Stimulated activated CD4-positive, alpha-beta T cell treated with anti-CD3 and anti-CD28 coated beads, Interleukin-1b, Interleukin-23, amount 100 ng/mL, for 4 hours (primary cell): ENCODE measurements at places on chromosomes 5 and 9.

DNA sequence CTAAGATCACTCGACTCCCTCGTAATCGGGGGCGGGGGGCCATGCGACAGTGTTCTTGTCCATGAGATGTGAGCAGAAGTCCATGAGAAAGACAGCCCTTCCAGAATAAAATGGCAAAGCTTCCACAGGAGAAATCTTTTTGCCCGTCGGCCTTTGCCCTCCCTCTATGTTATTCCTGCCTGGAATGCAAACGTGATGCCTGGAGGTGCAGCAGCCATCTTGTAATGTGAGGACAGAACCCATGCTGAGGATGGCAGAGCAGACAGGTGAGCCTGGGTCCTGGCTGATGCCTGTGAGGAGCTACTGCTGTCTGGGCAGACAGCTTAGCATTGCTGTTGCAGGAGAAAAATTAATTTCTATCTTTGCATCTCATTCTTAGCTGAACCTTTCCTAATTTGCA is 17.2 kb downstream of the MED10 start:
- no peak for DNase-seq

GRCh38 chr5:59471463-59471862 is 422.1 kb downstream of the PDE4D start:
- no peak for DNase-seq

DNA sequence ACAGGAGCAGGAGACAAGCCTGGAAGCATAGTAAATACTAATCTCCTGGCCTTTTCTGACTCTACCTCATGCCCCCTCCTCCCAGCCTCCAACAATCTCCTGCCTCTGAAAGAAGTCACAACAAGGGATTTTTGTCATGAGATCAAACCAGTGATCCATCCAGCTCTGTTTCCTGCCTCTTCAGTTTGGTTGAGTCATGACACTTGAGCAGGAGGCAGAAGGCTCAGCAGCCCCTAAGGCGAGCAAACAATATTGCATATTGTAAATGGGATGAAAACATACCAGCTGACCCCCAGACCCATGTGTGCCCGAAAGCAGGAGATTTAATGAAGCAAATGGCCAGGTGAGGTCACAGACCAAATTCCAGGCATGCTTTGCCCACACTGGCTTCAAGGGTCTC is 272.8 kb downstream of the GAS1 start:
- DNase-seq, result no peak

DNA sequence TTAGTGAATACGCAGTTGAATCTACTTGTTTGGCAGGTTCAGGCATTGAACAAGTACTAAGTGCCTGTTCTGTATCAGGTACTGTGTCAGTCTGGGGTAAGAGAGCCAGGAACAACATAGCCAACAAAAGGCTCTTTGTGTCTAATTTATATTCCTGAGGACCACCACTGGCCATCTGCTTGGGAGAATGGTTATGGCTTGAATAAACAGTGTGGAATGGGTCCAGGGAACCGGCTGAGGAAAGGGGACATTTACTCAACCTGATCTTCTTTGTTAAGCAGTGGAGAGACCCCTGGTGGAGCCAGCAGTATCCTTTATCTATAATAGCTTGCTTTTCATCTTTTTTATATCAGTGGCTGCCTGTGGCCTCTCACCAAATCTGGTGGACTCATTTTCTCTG is 38.6 kb downstream of the EXOSC2 start:
- no peak for DNase-seq

- DNase-seq, result no peak
These were observed 187.9 kb downstream of the PALM2AKAP2 start for GRCh38 chr9:109967651-109968642.

GRCh38 chr9:129677456-129677855 is 12.0 kb downstream of the PRRX2 start:
- DNase-seq, result no peak

- DNase-seq, result no peak
These were observed 5.4 kb downstream of the GOLM1 start for GRCh38 chr9:86093788-86094555.

DNA sequence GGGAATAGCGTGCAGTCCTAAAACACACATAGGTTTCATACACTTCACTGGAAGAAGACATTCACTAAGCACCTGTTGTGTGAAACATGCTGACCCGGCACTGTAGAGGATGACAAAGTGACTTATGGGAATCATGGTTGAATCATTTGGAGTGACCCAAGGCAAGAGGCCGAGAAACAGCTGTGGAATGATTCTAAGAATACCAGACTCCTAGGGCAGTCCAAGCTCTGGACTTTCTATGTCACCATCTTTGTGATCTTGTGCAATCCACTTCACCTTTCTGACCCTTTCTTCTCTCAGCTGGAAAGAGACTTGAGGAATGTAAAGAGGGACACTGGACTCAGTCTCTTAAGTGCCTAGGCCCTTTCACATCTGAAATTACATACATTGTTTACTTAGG is 13.1 kb downstream of the MSANTD3 start:
- DNase-seq, result no peak

DNA sequence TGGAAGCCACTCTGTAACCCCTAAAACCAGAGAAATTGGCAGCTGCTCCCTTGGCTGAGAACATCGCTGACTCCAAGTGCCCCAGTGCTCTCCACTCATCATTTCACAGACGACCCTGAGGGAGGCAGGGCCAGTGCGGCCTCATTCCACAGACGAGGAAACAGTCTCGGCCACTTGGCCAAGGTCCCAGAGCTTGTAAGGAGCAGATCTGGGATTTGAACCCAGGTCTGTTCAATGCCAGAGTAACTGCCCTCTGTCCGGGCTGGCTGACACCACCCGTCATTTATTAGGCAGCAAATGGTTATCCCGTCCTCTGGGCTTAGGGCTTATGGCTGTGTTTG is 19.9 kb upstream of the IER5L start:
- DNase-seq, result no peak

- DNase-seq, result no peak
These were observed 71.4 kb upstream of the PHYKPL start for GRCh38 chr5:178304016-178304415.

GRCh38 chr5:95327211-95327610 is 42.3 kb upstream of the MCTP1 start:
- no peak for DNase-seq

DNA sequence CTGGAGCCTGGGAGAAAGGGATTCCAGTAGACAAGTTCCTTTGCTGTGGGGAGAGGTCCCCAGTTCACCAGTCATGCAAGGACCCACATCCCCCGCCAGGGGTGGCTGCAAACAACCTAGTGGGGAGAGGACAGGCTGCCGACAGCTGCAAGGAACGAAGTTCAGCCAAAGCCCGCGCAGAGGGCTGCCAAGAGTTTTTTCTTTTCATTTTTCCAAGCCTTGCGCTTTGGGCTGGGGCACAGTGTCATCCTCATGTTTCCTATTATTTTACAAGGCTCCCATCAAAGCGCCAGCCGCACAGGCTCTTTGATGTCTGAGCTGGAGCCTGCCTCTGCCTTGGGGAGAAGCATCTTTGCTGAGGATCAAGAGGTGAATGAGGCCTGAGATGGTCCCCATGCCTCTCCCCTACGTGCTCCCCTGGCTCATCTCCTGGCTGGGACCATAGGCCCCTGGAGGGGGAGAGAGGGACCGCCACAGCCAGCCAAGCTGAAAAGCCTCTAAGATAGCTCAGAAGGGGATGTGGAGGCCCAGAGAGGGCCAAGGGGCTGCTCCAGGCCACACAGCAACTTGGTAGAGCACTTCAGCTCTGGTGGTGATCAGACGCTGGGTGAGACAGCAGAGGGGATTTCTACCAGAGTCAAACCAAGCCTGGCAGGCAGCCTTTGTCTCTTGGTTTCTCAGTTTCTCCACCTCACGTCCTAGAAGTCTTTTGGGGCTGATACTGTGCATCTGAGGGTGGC is 50.4 kb upstream of the SYNPO start:
- no peak for DNase-seq

GRCh38 chr5:158054223-158055110 is 195.5 kb upstream of the CLINT1 start:
- no peak for DNase-seq

- no peak for DNase-seq
These were observed 291.1 kb downstream of the MLLT3 start for GRCh38 chr9:20331095-20331685.

GRCh38 chr5:67187006-67187715 is 9.4 kb downstream of the CD180 start:
- DNase-seq, result no peak

- DNase-seq, result no peak
These were observed 144.2 kb downstream of the MLLT3 start for GRCh38 chr9:20477940-20478620.

GRCh38 chr9:136152931-136153330 is 34.3 kb upstream of the TMEM250 start:
- no peak for DNase-seq

DNA sequence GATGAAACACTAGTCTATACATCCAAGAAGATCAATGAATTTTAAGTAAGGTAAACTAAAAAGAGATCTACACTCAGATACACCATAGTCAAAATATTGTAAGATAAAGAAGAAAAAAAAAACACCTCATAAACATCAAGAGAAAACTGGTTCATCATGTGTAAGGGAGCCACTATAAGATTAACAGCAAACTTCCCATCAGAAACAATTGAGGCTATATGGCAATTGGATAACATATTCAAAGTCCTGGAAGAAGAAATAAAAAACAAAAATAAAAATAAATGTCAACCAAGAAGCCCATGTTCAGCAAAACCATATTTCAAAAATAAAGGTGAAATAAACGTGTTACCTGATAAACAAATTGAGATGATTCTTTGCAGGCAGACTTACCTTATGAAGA is 3.6 kb downstream of the OR13C8 start:
- DNase-seq, result no peak

DNA sequence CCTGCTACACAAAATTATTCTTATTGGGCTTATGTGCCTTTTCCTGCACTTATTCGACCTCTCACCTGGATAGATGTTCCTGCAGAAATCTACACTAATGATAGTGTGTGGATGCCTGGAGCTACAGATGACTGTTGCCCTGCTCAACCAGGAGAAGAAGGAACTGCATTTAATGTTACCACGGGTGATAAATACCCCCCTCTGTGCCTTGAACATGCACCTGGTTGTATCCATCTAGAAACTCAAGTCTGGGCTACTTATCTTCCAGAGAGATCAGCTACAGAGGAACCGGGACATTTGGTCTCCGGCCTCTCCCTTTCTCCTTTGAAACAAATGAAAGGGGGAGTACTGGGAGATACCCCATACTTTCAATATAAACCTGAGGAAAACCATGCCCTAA is 54.5 kb downstream of the SH3PXD2B start:
- DNase-seq, result no peak

DNA sequence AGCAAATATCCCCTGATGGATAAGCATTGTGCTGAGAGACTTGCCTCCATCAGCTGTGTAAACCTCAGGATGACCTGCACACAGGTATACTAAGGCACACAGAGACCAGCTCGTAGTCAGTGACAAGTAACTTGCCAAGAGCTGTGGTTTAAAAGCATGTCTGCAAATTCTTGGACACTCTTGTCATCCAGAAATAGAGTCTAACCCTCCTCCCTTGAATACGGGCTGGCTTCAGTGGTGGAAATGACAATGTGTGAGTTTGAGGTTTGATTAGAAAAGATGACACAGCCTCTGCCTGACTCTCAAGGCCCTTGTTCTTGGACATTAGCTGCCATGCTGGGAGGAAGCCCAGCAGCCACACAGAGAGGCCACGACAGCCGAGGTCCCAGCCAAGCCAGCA is 114.4 kb downstream of the GADD45G start:
- DNase-seq, result no peak

- DNase-seq, result no peak
These were observed 110.0 kb upstream of the DMAC1 start for GRCh38 chr9:7909537-7909936.

- DNase-seq, result no peak
These were observed 148.9 kb upstream of the IRX2 start for GRCh38 chr5:2900360-2900759.

DNA sequence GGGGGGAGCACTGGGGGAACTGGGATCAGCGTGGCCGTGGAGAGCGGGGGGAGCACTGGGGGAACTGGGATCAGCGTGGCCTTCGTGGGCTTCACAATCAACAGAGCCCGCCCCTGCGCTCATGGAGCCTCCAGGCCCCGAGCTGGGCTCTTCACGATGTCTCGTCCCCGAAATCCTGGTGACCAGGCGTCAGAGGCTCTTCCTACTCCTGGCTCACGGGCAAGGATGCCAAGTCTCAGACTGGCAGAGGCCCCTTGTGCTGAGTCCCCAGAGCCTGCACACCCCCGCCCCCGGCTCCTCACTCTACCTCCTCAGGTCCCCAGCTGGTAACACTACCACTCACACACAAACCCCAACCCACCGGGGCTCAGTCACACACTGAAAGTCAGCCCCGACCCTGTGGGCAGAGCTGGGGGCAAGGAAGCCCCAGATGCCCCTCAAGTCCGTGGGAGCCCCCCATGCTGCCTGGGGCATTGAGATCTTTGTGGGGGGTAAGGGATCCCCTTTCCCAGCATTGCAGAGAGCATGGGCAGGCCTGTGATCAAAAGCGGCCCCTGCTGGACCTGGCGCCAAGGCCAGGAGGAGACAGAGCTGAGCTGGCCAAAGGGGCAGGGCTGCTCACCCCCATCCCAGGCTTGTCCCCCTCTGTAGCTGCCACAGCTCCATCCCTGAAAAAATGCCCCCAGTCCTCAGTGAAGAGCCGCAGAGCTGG is 26.7 kb downstream of the LHX3 start:
- no peak for DNase-seq

GRCh38 chr9:134460206-134460605 is 134.0 kb downstream of the RXRA start:
- no peak for DNase-seq
